ENCODE measurements at places on chromosomes 2 and 18. TPM values are rescaled to one million over a fixed set of nuclear protein-coding genes. Genes with fewer than 3 reads are reported as not detected.

GRCh38 chr2:221189431-221190067, 382.6 kb downstream of the EPHA4 start:
- H3K36me3 ChIP-seq = no peaks in the 10 kb centered on the region
- no peaks in the 10 kb centered on the region for H3K27me3 ChIP-seq
- no peak overlapping the region for H3K27ac ChIP-seq
- no peak overlapping the region for H3K4me3 ChIP-seq
- no peaks in the 10 kb centered on the region for H3K4me1 ChIP-seq

GRCh38 chr2:50838316-50838715, 193.6 kb downstream of the NRXN1 start:
- DNase-seq = no peak
- no peak overlapping the region for H3K27ac ChIP-seq
- no peak overlapping the region for H3K4me3 ChIP-seq

- H3K27ac ChIP-seq = peak overlapping the region; percentile 14
- DNase-seq = no peak
- no peaks in the 10 kb centered on the region for H3K27me3 ChIP-seq
- H3K4me3 ChIP-seq = no peak overlapping the region
- H3K4me1 ChIP-seq = peaks cover 16% of the 10 kb centered on the region
Measured at GRCh38 chr18:77074431-77074830, 58.2 kb downstream of the MBP start.

TLX2 gene
- not detected for polyA plus RNA-seq

LYPD6B gene
- polyA plus RNA-seq = 0.14 TPM

DNA sequence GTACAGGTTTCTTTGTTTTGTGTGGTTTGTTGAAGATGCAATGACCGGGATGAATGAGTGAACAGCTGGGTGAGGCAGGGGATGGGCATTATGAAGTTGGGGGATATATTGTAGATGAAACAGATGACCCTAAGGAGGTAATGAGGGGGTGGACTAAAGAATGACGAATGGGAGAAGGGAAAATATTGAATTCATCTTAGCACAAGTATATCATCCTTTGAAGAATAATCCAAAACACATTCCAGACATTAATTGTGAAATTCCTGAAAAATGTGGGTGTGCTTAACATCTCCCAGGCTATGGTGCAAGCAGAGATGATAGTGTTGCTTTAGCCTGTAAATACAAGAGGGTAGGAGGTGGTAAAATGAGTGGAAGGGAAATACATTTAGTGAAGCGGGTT, 5.8 kb downstream of the CRIM1 start:
- no peaks in the 10 kb centered on the region for H3K27me3 ChIP-seq
- peaks cover 10% of the 10 kb centered on the region for H3K4me1 ChIP-seq
- no peak overlapping the region for H3K4me3 ChIP-seq
- no peak overlapping the region for H3K27ac ChIP-seq
- no peak for DNase-seq

DNA sequence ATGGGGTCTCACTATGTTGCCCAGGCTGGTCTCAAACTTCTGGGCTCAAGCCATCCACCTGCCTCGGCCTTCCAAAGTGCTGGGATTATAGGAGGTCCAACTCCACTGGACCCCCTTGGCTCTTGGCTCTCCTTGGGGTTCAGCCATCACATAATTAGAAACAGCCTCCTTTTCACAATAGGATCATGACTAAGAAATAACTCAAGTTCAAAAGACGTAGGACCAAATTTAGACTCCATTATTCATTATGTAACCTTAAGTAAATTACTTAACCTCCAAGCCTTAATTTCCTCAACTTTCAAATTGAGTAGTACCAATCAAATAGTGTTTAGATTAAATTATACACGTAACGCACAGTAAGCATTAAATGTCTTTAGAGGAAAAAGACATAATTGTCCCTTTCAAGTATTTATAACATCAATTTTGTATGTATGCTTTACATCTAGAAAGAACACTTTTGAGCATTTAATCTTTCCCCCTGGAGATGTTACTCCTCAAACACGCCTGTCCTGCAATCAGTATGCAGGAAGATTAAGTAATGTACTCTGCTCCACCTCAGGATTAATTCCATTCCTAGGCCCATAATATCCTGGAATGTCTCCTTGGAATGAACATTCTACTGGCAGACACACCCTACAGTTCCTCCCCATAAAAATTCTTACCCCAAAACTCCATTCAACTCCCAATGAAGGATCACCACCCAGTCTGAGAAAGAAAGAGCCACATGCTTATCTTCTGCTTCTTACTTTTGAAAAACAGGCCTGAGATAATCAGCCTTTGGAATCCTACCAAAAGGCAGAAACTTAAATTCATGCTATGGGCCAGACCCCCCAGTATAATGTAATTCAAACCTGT, 49.1 kb downstream of the COBLL1 start:
- no peak overlapping the region for H3K27ac ChIP-seq
- no peak for DNase-seq
- no peaks in the 10 kb centered on the region for H3K36me3 ChIP-seq
- H3K4me3 ChIP-seq = no peak overlapping the region
- no peaks in the 10 kb centered on the region for H3K27me3 ChIP-seq

- H3K4me3 ChIP-seq = no peak within 1 kb of the TSS
- no peak within 1 kb of the TSS for H3K27ac ChIP-seq
- peaks cover 60% of the 10 kb centered on the region for H3K4me1 ChIP-seq
- no peak for DNase-seq
- peaks cover 29% of the 10 kb centered on the region for H3K27me3 ChIP-seq
Measured at GRCh38 chr2:44941551-44942234, at the start of gene SIX3. Gene SIX3, plus strand, starts transcription at chr2:44941702. Its CDS starts 403 bp downstream, at chr2:44942105.

DNA sequence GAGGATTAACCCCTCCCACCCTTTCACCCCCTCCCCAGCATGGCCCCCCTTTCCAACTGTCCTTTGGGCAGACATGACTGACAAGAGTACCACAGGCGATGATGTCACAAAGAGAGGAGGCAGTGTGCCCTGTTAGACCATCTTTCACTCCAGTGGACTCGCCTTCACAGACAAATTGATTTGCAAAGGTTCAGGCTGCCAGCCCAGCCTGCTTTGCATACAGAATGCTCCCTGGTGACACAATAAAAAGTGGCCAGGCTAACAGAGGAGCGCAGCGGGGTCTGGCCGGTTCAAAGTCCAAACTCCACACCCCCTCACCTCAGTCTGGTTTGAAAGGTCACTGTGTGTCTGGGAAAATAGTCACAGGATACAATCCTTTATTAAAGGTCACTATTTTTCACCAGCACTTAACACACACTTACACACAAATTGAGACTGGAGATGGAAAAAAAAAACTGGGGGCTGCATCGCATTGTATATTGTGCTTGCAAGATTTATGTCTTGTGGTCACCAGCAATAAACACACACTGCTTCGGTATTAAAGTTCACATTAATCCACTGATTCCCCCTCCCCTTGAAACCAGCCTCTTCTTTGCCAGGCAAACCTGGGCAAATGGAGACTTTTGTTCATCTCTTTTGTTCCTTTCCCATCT, 236.9 kb downstream of the BCL11A start:
- no peak overlapping the region for H3K4me3 ChIP-seq
- H3K27ac ChIP-seq = peak overlapping the region; percentile 80
- no peaks in the 10 kb centered on the region for H3K36me3 ChIP-seq
- peak; percentile 52 for DNase-seq
- H3K4me1 ChIP-seq = peaks cover 12% of the 10 kb centered on the region
- H3K27me3 ChIP-seq = no peaks in the 10 kb centered on the region

- H3K27ac ChIP-seq = no peak overlapping the region
- H3K4me1 ChIP-seq = peaks cover 8% of the 10 kb centered on the region
- peaks cover 12% of the 10 kb centered on the region for H3K36me3 ChIP-seq
- H3K27me3 ChIP-seq = no peaks in the 10 kb centered on the region
Measured at GRCh38 chr2:10002681-10003080, 40.7 kb upstream of the KLF11 start.

UBE2F gene
- 32.6 TPM for polyA plus RNA-seq

NR4A2 gene
- polyA plus RNA-seq = 0.96 TPM

GRCh38 chr18:24033641-24034412, 19.3 kb downstream of the TTC39C start:
- H3K27me3 ChIP-seq = no peaks in the 10 kb centered on the region
- DNase-seq = no peak
- H3K36me3 ChIP-seq = no peaks in the 10 kb centered on the region
- H3K4me3 ChIP-seq = no peak overlapping the region

SLC25A52 gene
- not detected for polyA plus RNA-seq

ALPI gene
- 0.02 TPM for polyA plus RNA-seq
